Activated CD4-positive, CD25-positive, alpha-beta regulatory T cell (primary cell): ENCODE measurements at places on chromosomes 4 and X.

- DNase-seq = no peak
Measured at GRCh38 chr4:140781596-140781995, 25.4 kb upstream of the TBC1D9 start.

GRCh38 chr4:78186597-78187543 is 129.7 kb downstream of the FRAS1 start:
- DNase-seq = no peak

DNA sequence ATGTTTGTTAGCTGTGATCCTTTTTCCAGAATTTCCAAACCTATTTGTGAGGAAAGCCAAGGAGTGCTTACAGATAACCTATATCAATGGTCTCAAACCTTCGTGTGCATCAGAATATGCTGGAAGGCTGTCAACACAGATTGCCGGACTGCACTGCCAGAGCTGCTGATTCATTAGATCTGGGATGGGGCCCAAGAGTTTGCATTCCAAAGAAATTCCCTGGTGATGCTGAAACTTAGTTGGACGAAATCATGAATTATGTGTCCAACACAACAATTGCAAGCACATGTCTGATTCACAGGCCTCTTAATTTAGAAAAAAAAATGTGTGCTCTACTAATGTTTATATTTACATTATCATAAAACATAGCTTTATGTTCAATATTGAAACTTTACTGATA is 544.0 kb upstream of the AMOT start:
- DNase-seq = no peak

- no peak for DNase-seq
Measured at GRCh38 chrX:53474707-53475106, 40.5 kb upstream of the HSD17B10 start.

DNA sequence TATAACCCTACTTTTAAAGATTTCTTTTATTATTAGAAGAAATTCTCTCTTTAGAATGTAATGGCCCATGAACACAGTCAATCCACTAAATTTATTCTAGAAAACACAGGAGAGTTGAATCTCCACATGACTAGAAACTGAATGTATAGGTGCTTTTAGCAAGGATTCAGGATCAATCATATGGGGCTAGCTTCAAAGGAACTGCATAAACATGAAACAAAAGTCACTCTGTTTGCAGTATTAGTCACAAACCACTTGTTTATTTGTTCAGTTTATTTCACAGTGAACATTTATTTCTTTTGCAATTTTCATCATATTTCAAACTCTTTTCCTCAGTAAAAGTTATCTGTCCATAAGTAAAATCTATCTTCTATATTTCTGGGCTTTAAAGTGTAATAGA is 1604.6 kb downstream of the PCDH18 start:
- no peak for DNase-seq

DNA sequence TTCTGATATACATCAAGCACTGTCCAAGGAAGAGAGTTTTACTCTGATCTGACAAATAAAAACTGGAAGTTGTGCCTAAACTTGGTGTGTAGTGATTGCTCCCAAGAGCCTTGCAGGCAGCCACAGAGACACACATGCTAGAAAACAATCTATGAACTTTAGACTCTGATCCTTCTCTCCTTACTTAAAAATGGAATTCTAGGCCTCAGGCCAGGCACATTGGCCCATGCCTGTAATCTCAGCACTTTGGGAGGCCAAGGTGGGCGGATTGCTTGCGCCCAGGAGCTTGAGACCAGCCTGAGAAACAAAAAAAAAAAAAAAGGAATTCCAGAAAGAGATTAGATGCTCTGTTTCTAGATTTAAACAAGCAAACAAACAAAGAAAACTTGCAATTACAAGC is 45.6 kb upstream of the S100G start:
- no peak for DNase-seq

DNA sequence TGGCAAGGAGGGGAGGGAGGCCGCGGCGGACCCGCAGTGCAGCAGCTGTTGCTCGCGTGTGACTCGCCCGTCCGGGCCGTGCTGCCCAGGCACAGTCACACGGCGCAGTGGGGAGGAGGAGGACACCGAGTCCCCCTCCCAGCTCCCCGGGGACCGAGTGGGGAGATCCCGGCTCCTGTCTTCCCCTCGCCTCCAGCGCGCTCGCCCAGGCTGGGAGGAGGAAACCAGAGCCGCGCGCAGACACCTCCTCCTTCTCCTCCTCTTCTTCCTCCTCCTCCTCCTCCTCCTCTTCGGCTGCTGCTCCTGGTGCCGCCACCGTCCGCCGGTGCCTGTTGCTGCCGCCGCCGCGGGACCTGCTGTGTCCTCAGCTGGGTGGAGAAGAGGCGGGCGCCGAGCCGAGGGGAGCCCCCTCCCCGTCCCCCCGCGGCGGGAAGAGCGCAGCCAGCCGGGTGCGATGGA is at the start of gene TBC1D1:
Gene TBC1D1 (plus strand): TSS at position 284 of the 459 bp plus-strand sequence. CDS start 11,012 bp downstream, outside the sequence.
- peak; percentile 17 for DNase-seq

- no peak for DNase-seq
Measured at GRCh38 chrX:16970977-16971376, 24.5 kb downstream of the REPS2 start.

DNA sequence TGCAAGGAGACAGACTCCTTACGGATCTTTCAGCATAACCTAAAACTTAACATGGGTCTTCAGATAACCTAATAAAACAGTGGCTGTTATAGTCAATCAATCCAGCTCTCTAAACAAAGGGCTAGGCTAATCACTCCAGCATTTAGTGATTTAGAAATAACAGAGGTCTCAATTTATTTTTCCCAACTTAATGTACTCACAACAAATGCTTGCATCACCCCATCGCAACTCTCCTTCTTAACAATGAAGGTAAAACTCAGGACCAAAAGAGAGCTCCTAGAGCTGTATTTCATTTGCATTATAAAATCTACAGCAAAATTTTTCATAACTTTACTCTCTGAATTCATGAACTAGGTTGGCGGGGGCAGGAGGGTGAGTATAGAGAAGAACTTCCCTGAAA is 1.1 kb downstream of the LIN54 start:
- no peak for DNase-seq

DNA sequence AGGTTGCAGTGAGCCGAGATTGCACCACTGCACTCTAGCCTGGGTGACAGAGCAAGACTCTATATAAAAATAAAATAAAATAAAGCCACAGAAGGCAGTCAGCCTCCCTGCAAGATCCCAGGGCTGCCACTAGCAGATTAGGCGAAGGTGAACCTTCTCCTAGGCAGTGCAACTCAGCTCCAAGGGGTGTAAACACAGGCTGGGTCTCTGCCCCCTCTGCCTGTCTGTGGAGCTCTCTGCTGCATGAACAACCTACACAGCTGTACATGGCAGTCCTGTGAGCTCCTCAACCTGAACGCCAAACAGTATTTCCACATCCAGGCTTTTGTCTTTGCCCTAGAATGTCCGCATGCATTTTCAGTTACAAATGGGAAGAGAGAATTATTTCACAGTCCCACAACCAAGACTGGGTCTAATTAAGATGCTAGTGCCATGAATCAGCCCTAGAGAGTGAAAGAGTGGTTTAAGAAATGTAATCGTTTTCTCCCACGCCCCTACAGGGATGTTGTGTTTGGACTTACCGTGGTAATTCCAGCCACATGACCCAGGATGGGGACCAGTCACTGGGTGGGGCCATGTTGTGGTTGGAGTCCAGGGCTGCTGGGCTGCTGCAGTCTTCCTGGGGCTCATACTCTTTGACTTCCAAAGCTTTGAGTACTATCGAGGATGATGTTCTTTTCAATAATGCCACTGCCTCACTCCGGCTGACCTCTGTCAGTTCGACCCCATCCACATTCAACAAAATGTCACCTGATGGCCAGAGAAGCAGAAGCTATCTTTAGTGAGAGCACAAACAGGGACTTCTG is 99.0 kb downstream of the FIP1L1 start:
- no peak for DNase-seq

- DNase-seq = no peak
Measured at GRCh38 chrX:132119821-132120515, 7.9 kb downstream of the FRMD7 start.

- DNase-seq = no peak
Measured at GRCh38 chr4:40418430-40419230, 83.5 kb downstream of the CHRNA9 start.
